ENCODE measurements at places on chromosomes 11 and 22.

- no peak for DNase-seq
Observed at GRCh38 chr11:79182794-79183193, 258.0 kb downstream of the TENM4 start.

DNA sequence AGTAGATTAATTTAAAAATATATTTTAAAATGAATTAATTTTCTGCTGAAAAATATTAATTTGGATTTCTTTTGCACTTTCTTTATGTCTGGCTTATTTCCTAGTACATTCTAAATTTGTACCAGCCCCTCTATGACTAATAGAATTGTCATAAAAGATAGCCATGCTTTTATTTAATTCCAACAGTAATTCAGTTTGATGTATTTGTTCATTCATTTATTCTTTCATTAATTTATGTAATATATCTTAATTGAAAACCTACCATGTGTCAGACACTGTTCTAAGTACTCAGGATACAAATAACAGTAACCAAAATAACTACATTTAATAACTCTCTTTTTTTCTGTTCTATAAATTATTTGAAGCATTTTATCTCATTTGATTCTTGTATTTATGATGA, 264.0 kb upstream of the CCDC179 start:
- DNase-seq, result no peak

DNA sequence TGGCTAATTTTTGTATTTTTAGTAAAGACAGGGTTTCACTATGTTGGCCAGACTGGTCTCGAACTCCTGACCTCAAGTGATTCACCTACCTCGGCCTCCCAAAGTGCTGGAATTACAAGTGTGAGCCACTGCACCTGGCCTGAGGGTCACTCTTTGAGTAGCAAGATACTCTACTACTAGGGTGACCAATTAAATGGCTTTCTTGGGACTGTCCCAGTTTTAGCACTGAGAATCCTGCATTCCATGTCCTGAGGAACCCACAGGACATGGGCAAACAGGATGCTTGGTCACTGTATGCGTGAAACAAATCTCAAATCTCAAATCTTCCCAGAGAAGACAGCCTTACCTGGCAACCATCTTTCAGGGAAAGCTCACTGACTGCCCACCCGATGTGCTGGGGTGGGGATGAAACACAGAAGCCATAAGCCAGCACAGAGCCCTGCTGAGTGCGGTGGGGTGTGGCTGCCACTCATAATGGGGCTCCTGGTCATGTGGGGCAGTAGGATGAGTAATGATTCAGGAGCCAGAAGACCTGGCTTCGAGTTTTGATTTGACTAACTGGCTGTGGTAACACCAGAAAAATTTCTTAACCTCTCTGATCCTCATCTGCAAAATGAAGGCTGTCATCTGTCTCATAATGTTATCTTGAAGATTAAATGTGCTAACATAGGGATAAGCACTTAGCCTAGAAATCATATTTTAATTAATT, 11.5 kb downstream of the CLMP start:
- no peak for DNase-seq

DNA sequence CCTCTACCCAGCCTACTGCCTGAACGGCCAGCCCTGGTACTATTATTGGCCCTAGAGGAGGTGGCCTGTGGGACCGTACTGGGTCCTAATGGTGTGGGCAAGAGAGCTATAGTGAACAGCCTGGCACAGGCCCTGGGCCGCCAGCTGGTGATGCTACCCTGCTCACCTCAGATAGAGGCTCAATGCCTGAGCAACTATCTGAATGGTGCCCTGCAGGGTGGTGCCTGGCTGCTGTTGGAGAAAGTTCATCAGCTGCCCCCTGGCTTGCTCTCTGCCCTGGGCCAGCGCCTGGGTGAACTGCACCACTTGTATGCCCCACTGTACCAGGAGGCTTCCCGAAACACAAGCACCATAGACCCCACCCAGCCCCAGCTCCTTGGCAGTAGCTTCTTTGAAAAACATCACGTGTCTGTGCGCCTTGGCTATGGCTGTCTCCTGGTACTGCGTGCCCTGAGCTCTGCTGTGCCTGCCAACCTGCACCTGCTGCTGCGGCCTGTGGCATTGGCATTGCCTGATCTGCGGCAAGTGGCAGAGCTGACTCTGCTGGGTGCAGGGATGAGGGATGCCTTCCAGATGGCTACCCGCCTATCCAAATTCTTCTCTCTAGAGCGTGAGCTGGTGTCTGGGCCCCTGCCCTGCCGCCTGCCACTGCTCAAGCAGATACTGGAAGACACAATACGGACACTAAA, 49.0 kb downstream of the DNHD1 start:
- no peak for DNase-seq

GRCh38 chr22:49347376-49347775, 480.3 kb downstream of the BRD1 start:
- no peak for DNase-seq

DNA sequence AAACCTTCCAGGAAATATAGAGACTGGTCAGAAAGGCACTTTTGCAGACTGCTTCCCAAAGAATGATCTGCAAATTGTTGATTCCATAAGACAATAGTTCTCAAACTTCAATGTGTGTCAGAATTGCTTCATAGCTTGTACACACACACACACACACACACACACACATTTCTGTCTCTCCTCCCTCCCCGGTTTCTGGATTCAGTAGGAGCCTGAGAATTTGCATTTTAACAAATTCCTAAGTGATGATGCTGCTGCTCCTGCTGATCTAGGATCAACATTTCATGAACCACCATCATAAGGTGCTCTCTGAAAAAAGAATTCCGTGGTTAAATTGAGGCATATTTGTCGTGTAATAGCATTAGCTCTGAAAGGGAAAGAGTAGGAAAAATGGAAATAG, 35.3 kb upstream of the FZD4 start:
- DNase-seq, result no peak

All from GM10248 (cell line).